Lung microvascular endothelial cell (primary cell): ENCODE measurements at places on chromosomes 12 and 14. TPM values are rescaled to one million over a fixed set of nuclear protein-coding genes. Genes with fewer than 3 reads are reported as not detected.

SPX gene
- not detected in 2 replicates for total RNA-seq

OTX2 gene
- not detected in 2 replicates for total RNA-seq

SERPINA10 gene
- total RNA-seq = not detected in 2 replicates

HOXC10 gene
- total RNA-seq = not detected in 2 replicates

WNT1 gene
- total RNA-seq = not detected in 2 replicates

ANKRD33 gene
- total RNA-seq = 0.22 TPM in 1 of 2 replicates, not detected in the other

DPF3 gene
- total RNA-seq = 0.99 and 1.3 TPM in 2 replicates

CDCA3 gene
- total RNA-seq = 3.4 and 8.9 TPM in 2 replicates

PTGDR gene
- total RNA-seq = not detected in 2 replicates

ERBB3 gene
- total RNA-seq = under 0.01 and 0.22 TPM in 2 replicates

CRIP1 gene
- total RNA-seq = 0.44 TPM in 1 of 2 replicates, not detected in the other

SFSWAP gene
- 11.1 and 15.9 TPM in 2 replicates for total RNA-seq
